ENCODE measurements at places on chromosomes 6 and 20. TPM values are rescaled to one million over a fixed set of nuclear protein-coding genes. Genes with fewer than 3 reads are reported as not detected.

MYL9 gene
- 20.2 TPM for total RNA-seq

FAM162B gene
- not detected for total RNA-seq

DZANK1 gene
- total RNA-seq = 2.7 TPM

RAET1G gene
- 9.7 TPM for total RNA-seq

FARS2 gene
- total RNA-seq = 11.5 TPM

SH3BGRL2 gene
- total RNA-seq = 0.24 TPM

PSMB1 gene
- total RNA-seq = 241 TPM

TINAG gene
- total RNA-seq = not detected

MCCD1 gene
- not detected for total RNA-seq

LIME1 gene
- 10.4 TPM for total RNA-seq

ZNF165 gene
- 1.1 TPM for total RNA-seq

ANKRD6 gene
- 1.3 TPM for total RNA-seq

BPIFB2 gene
- not detected for total RNA-seq

VSX1 gene
- 1.2 TPM for total RNA-seq

CCR6 gene
- 0.07 TPM for total RNA-seq

RRAGD gene
- 3.8 TPM for total RNA-seq

SRSF12 gene
- 1.5 TPM for total RNA-seq

IL17F gene
- not detected for total RNA-seq

TRAPPC3L gene
- total RNA-seq = not detected

ARG1 gene
- not detected for total RNA-seq

EPM2A gene
- total RNA-seq = 3.4 TPM

SPATS1 gene
- total RNA-seq = not detected

SAMD10 gene
- not detected for total RNA-seq

OSER1 gene
- total RNA-seq = 57.3 TPM

TXLNB gene
- total RNA-seq = not detected

KIAA1755 gene
- 0.08 TPM for total RNA-seq

LAMA4 gene
- total RNA-seq = 1.7 TPM

ID1 gene
- 431 TPM for total RNA-seq

HLA-DOB gene
- total RNA-seq = 0.19 TPM

CTAGE9 gene
- total RNA-seq = not detected

GPR6 gene
- total RNA-seq = not detected

ZBTB46 gene
- 0.66 TPM for total RNA-seq

JARID2 gene
- 8.2 TPM for total RNA-seq
